ENCODE measurements at places on chromosomes 4 and X.

DNA sequence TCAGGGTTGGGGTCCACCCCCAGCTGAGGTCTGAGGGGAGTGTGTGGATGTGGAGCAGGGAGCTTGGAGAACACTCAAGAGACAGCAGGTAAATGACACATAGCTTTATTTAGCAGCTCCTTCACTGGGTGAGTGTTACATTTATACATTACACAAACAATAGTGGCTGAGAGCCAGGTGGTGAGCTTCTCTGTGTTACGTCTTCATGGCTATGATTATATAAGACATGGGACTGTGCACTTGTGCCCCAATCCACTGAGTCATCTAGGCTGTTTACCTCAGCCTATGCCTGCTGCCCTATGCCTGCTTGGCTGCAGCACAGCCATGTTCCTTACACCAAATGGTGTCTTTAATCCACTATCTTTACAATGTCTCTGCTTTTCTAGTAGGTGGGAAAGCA lies 459.6 kb downstream of the AFF2 start:
- no peak for DNase-seq

DNA sequence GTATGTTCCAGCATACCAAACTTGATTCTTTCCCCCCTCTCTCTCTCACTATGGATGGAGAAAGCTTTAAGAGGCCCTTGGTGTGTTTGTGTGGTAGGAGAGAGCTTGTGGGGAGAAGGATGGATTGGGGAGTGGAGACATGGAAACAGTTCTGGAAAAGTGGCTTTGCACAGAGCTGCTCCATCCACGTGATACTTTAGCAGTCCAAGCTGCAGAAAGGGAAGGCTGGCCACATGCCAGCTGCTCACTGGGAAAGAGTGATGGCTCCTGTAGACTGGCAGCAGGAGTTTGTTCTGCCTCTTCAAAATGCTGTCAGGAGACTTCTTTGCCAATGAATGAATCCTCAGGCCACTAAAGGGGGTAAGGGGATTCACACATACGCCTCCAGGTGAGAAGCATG lies 21.7 kb upstream of the SEC24B start:
- DNase-seq, result no peak

DNA sequence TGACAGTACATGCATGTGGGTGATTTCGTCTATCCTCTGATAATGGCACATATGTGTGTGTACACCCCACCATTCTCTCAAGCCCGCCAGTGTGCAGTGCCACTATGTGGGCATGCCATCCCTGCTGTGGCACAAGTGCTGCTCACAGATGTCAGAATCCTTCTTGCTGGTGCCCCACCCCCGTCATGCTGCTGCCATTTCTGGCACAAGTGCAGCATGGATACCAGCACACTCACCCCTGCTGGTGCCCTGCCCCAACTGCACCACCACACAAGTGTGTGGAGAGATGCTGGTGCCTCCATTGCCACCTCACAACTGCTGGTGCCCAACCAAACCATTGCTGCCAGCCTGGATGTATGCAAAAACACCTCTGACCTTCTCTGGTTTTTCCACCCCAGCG lies 1133.8 kb downstream of the TECRL start:
- no peak for DNase-seq

DNA sequence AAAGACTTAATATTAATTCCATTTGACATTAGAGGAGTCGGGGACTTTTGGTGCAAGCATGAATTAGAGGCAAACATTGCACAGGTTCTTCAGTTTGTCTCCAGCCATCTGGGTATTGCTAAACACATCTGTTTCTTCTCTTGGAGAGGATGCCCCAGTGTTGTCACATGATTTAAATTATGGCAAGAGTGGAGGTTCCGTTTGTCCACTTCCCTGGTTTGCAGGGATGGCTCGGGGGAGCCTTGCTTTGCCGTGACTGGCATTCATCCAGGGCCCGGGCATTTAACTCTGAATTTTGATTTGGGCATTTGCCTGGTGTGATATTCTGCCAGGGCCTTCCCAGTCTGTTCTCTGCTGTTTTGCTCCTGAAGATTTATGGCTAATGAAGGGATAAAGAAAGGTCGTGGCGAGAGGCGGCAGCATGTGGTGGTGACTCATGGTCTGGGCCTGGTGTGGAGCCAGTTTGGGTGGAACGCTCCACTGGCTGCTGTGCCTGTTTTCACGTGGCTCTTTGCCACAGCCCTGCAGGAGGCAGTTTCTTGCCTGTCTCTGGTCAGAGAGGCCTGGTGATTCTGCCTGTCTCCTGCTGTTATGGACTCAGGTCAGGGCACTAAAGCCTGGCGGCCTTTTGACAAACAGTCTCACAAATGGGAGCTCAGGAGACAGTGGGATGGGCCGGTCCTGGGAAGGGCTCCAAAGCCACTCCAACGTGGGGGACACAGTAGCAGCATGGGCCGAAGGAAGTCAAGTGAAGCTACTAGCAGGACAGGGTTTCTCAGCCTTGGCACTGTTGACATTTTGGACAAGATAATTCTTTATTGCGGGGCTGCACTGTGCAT lies 99.4 kb upstream of the PGRMC2 start:
- no peak for DNase-seq
